ENCODE measurements at places on chromosomes 11 and 22.

- no peak for DNase-seq
These were observed 56.5 kb upstream of the ARHGAP32 start for GRCh38 chr11:129248618-129249017.

- DNase-seq: no peak
These were observed 14.6 kb upstream of the NRGN start for GRCh38 chr11:124724979-124725718.

DNA sequence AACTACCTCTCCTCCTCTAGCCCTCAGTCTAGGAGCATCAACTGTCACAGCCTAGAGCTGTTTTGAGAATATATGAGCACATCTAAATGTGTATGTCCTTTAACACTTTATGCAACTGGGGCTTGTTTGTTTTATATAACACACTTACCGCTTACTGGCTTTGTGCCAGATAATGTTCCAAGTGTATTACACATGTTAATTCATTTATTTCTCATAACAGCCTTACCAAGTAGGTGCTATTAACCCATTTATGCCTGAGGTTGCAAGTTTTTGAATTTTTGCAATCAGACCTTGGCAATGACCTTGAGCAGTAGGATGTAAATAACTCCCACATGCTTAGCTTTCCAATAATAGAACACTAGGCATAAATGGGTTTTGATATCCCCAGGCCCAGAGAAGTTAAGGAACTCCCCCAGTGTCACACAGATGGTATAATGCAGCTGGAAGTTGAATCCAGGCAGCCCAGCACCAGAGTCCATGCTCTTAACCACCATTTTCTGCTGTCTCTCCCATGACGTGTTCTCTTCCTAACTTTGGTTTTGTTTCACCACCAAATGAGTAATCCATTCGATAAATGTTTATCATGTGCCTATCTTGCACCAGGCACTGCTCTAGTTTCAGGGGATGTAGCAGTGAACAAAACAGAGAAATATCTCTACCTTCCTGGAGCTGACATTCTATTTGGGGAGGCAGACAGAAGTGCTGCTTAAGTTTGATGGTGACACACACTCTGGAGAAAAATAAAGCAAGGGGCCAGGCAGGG lies 23.1 kb downstream of the PRDM11 start:
- DNase-seq: no peak

- DNase-seq: no peak
These were observed 29.5 kb downstream of the CD82 start for GRCh38 chr11:44595006-44595405.

DNA sequence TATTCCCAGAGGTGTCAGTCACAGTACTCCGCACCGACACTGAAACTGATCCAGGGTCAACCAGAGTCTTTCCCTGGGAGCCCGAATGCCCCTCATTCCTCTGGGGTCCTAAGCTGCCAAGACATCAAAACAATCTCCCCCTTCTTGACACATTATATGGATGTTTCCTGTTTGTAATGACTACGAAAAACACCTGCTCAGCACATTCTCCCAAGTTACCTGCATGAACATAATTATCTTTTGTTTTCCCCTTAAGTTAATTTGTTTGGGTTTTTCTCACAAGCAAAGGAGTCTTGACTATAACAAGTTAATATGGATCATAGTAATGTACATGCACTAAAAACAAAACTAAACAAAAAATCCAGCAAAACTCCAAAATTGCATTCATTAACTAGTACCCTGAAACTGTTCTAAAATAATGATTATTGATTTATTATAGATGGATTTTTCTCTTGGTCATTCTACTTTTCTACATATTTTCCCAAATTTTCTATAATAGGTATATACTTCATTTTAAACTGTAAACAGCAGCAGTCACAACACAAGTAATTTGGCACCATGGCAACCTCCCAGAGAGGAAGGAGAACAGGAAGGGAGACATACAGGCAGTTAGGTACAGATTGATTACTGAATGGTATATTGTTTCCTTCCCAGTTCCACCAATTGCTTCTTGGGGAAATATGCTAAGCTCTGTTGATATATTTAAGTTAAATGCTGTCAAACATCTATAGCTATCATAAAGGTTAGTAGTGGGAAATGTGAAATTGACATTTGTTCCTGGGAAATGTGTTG lies 631.5 kb downstream of the METTL15 start:
- DNase-seq: no peak

GRCh38 chr11:61616434-61616833 lies 35.6 kb upstream of the SYT7 start:
- DNase-seq: no peak
